Diencephalon (tissue), 1 donor: ENCODE measurements at places on chromosomes 16 and 17. TPM values are rescaled to one million over a fixed set of nuclear protein-coding genes. Genes with fewer than 3 reads are reported as not detected.

The IRF8 gene
- 7.2 TPM for total RNA-seq

The CDH3 gene
- total RNA-seq: 6.5 TPM

The PSMB3 gene
- 160 TPM for total RNA-seq

The DNAJA2 gene
- total RNA-seq: 102 TPM

The PPP1R27 gene
- total RNA-seq: not detected

The CCL16 gene
- total RNA-seq: not detected

The GFAP gene
- total RNA-seq: 1,198 TPM

The C16orf86 gene
- 2.5 TPM for total RNA-seq

The MT1G gene
- total RNA-seq: not detected

The FOXN1 gene
- not detected for total RNA-seq

The GSDMA gene
- not detected for total RNA-seq

The CES1 gene
- 1.2 TPM for total RNA-seq
